ENCODE measurements at places on chromosomes 3 and 15. TPM values are rescaled to one million over a fixed set of nuclear protein-coding genes. Genes with fewer than 3 reads are reported as not detected.

GRCh38 chr15:41917767-41918430 lies 24.0 kb upstream of the SPTBN5 start:
- DNase-seq = no peak
- H3K36me3 ChIP-seq = no peaks in the 10 kb centered on the region
- H3K27ac ChIP-seq = no peak overlapping the region
- no peak overlapping the region for H3K4me3 ChIP-seq
- H3K4me1 ChIP-seq = peaks cover 24% of the 10 kb centered on the region

DNA sequence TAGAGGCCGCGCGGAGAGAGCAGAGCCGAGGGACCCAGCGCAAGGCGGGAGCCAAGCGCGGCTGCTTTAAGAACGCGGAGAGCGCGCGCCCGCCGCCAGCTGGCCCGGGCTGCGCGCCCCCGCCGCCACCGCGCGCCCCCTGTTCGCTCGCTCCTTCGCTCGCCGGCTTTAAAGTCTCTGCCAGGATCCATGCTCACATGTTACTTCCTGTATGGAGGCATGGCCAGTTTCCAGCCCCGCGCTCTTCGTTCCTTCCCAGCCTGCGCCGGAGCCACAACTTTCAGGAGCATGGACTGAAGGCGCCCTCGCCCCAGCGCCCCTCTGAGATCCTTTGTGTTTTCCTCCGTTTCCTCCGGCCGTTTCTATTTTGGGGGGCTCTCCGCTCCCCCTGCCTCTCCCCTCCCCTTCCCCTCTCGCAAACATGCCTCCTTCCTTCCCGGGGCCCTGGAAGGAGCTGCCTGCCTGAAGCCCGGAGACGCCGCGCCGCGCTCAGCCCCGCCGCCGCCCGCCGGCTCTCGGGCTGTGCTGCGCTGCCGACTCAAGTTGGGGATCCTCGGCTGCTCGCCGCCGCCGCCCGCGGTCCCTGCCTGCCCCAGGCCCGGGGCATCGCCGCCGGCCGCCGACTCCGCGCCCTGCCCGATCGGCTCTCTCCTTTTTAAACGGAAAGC lies at the start of gene PTPRG:
PTPRG (plus strand) TSS at position 198 of the 668 bp plus-strand sequence. CDS start 717 bp downstream, outside the sequence.
- H3K27ac ChIP-seq = peak within 1 kb of the TSS; percentile 87
- DNase-seq = peak; percentile 85
- peak within 1 kb of the TSS; percentile 96 for H3K4me3 ChIP-seq
- H3K27me3 ChIP-seq = peaks cover 12% of the 10 kb centered on the region

DNA sequence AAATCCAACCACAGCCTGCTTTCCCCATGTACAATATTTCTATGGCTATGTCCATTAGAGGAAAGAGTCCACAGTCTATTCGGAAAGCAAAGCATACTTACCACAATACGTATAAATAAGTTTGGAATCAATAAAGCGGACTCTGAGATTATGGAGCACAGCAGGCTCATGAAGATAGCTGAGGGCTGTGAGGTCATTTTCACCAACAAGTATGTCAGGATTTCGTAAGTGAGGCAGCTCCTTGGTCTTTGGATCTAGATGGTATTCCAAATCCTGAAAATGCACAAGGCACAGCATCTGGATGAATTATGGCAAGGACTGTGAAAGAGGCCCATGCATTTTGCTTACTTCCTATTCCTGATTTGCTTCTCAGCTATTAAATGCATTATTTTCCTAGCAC lies 100.4 kb downstream of the MYO5A start:
- H3K27me3 ChIP-seq = no peaks in the 10 kb centered on the region
- no peak overlapping the region for H3K4me3 ChIP-seq
- no peak overlapping the region for H3K27ac ChIP-seq
- peaks cover 2% of the 10 kb centered on the region for H3K4me1 ChIP-seq
- DNase-seq = no peak

DNA sequence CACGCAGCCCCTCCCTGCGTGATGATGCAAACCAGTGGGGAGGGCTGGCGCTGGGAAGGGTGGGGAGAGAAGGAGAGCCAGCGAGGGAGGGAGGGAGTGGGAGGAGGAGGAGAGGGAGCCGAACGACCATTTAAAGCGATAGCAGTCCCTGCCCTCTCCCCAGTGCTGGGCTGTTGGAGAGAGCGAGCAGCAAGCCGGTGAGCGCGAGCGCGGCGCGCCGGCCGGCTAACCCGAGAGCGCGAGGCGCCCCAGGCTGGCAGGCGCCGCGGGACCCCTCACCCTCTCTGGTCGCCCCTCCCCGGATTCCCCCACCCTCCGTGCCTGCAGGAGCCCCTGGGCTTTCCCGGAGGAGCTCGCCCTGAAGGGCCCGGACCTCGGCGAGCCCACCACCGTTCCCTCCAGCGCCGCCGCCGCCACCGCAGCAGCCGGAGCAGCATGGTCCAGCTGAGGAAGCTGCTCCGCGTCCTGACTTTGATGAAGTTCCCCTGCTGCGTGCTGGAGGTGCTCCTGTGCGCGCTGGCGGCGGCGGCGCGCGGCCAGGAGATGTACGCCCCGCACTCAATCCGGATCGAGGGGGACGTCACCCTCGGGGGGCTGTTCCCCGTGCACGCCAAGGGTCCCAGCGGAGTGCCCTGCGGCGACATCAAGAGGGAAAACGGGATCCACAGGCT lies at the start of gene GRM7:
GRM7 (plus strand) TSS at position 162 of the 671 bp plus-strand sequence.
- peaks cover 3% of the 10 kb centered on the region for H3K4me1 ChIP-seq
- H3K36me3 ChIP-seq = no peaks in the 10 kb centered on the region
- H3K4me3 ChIP-seq = peak within 1 kb of the TSS; percentile 90
- H3K27ac ChIP-seq = no peak within 1 kb of the TSS

DNA sequence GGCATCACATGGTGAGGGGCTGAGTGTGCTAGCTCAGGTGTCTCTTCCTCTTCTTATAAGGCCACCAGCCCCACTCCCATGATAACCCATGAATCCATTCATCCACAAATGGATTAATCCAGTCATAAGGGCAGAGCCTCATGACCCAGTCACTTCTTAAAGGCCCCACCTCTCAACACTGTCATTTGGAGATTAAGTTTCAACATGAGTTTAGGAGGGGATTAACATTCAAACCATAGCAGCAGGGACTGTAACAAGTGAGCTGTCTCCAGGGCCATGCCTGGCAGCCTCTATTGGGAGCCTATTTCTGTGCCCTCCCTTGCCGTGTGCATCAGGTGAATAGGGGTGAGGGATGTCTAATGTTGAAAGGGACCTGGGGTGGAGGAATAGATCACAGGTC lies 77.5 kb downstream of the CHRD start:
- H3K36me3 ChIP-seq = peaks cover 13% of the 10 kb centered on the region
- H3K4me3 ChIP-seq = no peak overlapping the region
- H3K27ac ChIP-seq = no peak overlapping the region
- no peak for DNase-seq
- no peaks in the 10 kb centered on the region for H3K4me1 ChIP-seq

DNA sequence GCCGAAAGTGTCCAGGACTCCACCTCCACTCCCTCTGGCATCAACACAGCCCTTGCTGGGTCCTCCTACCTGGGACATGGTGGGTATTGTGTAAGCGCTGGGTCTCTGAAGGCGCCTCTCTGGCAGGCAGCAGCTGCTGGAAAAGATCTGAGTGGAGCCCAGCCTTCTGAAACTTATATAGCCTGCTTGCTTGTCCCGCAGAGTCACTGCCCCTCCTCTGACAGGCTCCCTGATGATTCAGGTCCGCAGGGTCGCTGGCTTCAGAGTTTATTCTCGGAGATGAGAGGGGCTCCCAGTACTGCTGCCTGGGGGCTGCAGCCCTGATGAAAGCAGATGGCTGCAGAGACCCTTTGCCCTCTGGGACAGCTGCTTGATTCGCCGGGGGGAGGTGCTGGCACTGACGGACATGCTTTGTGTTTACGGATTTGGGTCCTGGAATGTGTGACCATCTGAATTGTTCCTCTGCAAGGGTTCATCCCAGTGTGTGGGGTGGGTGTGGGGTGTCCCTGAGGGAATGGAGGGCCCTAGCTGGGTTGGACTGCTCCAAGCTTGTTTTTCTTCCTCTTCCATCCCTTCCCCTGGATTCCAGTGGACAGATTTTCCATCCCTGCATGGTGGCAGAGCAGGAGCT lies at the start of gene MUSTN1:
MUSTN1 (minus strand) TSS at position 149 of the 631 bp plus-strand sequence; CDS start at position 78, 71 bp downstream.
- H3K27ac ChIP-seq = peak within 1 kb of the TSS; percentile 71
- peak within 1 kb of the TSS; percentile 73 for H3K4me3 ChIP-seq
- peaks cover 8% of the 10 kb centered on the region for H3K27me3 ChIP-seq
- peak; percentile 57 for DNase-seq
- H3K4me1 ChIP-seq = peaks cover 31% of the 10 kb centered on the region

- DNase-seq = no peak
- no peaks in the 10 kb centered on the region for H3K27me3 ChIP-seq
- H3K4me3 ChIP-seq = no peak overlapping the region
These were observed 48.7 kb upstream of the MDFIC2 start for GRCh38 chr3:70360979-70361760.

DNA sequence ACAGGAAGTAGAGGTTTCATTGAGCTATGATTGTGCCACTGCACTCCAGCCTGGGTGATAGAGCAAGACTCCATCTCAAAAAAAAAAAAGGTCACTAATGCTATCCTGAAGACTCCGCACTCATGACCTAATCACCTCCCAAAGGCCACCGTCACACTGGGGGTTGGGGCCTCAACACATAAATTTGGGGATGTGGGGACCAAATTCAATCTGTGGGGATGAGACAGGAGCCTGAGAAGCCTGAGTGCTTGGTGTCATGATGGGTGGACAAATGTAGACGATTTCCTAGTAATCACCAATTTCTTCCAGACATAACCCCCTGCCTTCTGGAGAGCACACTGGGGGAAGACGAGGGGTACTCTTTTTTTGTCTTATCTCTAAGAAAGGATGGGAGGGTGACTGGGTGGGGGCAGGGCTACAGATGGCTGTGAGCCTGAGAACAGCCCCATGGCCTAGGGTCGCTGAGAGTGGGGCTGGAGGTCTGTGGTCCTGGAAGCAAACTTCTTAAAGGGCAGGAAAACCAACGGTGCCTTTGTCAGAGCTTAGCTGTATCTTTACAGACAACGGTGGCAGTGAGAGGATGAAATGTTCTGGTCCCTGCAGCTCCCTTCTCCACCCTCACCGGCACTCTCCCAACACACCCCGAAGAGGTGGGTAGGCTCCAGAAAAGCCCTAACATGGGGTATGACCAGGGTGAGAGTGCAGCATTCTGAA lies 16.6 kb upstream of the KLF13 start:
- DNase-seq = no peak
- peaks cover 20% of the 10 kb centered on the region for H3K27me3 ChIP-seq
- no peaks in the 10 kb centered on the region for H3K36me3 ChIP-seq
- no peak overlapping the region for H3K4me3 ChIP-seq

GRCh38 chr3:194976049-194976451 lies 290.4 kb downstream of the FAM43A start:
- peaks cover 2% of the 10 kb centered on the region for H3K4me1 ChIP-seq
- H3K27ac ChIP-seq = no peak overlapping the region
- no peak overlapping the region for H3K4me3 ChIP-seq
- no peak for DNase-seq
- H3K36me3 ChIP-seq = peaks cover 5% of the 10 kb centered on the region

- no peak overlapping the region for H3K27ac ChIP-seq
- no peak for DNase-seq
- H3K4me1 ChIP-seq = no peaks in the 10 kb centered on the region
- H3K36me3 ChIP-seq = no peaks in the 10 kb centered on the region
These were observed 33.6 kb downstream of the VPS13C start for GRCh38 chr15:62026487-62027262.

- H3K4me3 ChIP-seq = no peak overlapping the region
- no peaks in the 10 kb centered on the region for H3K27me3 ChIP-seq
- DNase-seq = no peak
- H3K36me3 ChIP-seq = no peaks in the 10 kb centered on the region
- no peak overlapping the region for H3K27ac ChIP-seq
- no peaks in the 10 kb centered on the region for H3K4me1 ChIP-seq
These were observed 37.1 kb upstream of the SLC25A36 start for GRCh38 chr3:140904521-140904920.

- H3K27me3 ChIP-seq = no peaks in the 10 kb centered on the region
- H3K4me3 ChIP-seq = no peak overlapping the region
- no peak overlapping the region for H3K27ac ChIP-seq
- no peaks in the 10 kb centered on the region for H3K4me1 ChIP-seq
These were observed 19.7 kb upstream of the RORA start for GRCh38 chr15:61248790-61249189.

GRCh38 chr15:100731267-100732152 lies 129.1 kb downstream of the ASB7 start:
- peaks cover 3% of the 10 kb centered on the region for H3K27me3 ChIP-seq
- peak; percentile 55 for DNase-seq
- no peak overlapping the region for H3K27ac ChIP-seq
- no peak overlapping the region for H3K4me3 ChIP-seq
- H3K4me1 ChIP-seq = peaks cover 2% of the 10 kb centered on the region

DNA sequence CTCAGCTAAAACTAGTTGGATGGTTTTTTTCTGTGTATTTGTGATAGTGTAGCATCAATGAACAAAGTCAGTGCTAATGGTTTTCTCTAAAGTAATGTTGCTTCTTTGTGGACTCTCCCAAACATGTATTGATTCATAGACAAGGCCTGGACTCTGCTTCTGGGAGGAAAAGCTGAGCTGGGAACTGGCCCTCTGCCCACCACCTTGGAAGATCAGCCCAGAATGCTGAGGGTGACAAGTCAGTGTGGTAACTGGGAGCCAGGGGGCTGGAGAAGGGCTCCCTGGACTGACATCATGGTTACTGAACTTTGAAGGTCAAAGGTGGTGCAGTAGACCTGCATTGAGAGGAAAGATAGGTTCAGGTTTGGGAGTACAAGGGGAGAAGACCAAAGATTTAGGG lies 3.0 kb downstream of the ARHGAP31 start:
- no peak overlapping the region for H3K27ac ChIP-seq
- H3K27me3 ChIP-seq = peaks cover 10% of the 10 kb centered on the region
- no peaks in the 10 kb centered on the region for H3K36me3 ChIP-seq
- peaks cover 8% of the 10 kb centered on the region for H3K4me1 ChIP-seq
- no peak overlapping the region for H3K4me3 ChIP-seq

DNA sequence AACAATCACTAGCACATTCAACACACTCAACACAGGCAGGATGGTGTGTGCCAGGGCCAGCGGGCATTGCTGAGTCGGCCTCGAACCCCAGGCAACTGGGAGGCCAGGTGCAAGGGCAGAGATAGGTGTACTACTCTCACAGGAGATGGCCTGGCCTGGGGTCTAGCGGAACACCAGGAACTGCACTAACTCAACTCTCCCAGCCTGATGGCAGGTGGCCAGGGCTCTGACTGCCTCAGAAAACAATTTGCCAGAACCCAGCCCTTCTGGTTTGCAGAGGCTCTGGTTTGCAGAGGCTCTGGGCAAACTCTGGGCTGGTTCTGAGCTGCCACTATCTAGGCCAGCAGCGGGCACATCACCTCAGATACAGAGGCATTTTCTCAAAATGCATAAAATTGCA lies 229.2 kb upstream of the CHRNA7 start:
- no peaks in the 10 kb centered on the region for H3K36me3 ChIP-seq
- H3K27me3 ChIP-seq = peaks cover 6% of the 10 kb centered on the region
- H3K4me1 ChIP-seq = peaks cover 37% of the 10 kb centered on the region
- DNase-seq = no peak
- no peak overlapping the region for H3K4me3 ChIP-seq

GRCh38 chr3:43581343-43581742 lies 40.5 kb downstream of the ANO10 start:
- no peaks in the 10 kb centered on the region for H3K36me3 ChIP-seq
- H3K4me3 ChIP-seq = no peak overlapping the region
- no peaks in the 10 kb centered on the region for H3K4me1 ChIP-seq
- no peak overlapping the region for H3K27ac ChIP-seq
- no peak for DNase-seq
- H3K27me3 ChIP-seq = peaks cover 2% of the 10 kb centered on the region

- no peaks in the 10 kb centered on the region for H3K36me3 ChIP-seq
- no peak overlapping the region for H3K27ac ChIP-seq
- no peak for DNase-seq
- no peak overlapping the region for H3K4me3 ChIP-seq
These were observed 291.9 kb downstream of the TIGIT start for GRCh38 chr3:114585687-114586086.

The CEMIP gene
- total RNA-seq = 0.25 TPM

The SPINK8 gene
- total RNA-seq = not detected

The CLDN1 gene
- not detected for total RNA-seq

The LMOD3 gene
- total RNA-seq = not detected

The UQCC5 gene
- 13.7 TPM for total RNA-seq

The APEH gene
- total RNA-seq = 119 TPM

The SRGAP3 gene
- total RNA-seq = 197 TPM

The ZBBX gene
- total RNA-seq = 1.4 TPM

The CCDC80 gene
- 0.86 TPM for total RNA-seq
